NCI-H1694 (cell line): ENCODE measurements at places on chromosomes 2 and 18.

GRCh38 chr2:118322406-118322805 is 234.1 kb downstream of the INSIG2 start:
- DNase-seq = no peak

DNA sequence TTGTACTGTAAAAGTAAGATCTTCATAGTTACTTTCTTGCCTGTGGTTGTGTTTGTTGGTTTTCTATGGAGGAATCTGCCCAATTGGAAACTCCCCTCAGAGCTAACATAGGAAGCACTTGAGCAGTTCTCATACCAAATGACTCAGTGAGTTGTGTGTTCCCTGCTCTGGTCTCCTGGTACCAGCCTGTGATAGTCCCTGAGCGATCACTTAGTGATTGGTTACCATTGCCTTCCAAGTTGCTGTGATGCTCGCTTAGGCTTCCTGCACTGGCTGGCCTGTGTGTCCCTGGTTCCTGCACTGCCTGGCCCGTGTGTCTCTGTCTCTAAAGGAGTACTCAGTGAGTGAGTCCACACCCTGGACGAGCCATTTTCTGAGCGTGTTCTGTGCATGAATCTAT is 133.0 kb downstream of the MAP4K4 start:
- no peak for DNase-seq

DNA sequence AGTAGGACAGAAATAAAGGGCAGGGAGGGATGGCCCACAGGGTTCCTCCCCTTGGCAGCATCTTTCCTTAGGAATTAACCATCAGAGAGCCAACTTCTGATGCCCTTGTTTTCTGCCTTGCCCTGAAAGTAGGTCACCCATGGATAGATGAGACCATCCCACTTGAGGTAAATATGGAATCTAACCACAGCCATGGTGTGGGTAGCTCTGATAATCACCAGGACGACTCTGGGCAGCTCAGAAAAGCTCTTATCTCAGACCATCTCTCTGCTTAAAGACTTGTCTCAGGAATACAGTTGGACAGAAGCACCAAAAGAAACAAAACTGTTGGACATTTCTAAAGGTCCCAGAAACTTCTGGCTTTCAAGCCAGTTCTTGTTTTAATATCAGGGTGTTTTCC is 101.4 kb upstream of the CELF4 start:
- DNase-seq = no peak

DNA sequence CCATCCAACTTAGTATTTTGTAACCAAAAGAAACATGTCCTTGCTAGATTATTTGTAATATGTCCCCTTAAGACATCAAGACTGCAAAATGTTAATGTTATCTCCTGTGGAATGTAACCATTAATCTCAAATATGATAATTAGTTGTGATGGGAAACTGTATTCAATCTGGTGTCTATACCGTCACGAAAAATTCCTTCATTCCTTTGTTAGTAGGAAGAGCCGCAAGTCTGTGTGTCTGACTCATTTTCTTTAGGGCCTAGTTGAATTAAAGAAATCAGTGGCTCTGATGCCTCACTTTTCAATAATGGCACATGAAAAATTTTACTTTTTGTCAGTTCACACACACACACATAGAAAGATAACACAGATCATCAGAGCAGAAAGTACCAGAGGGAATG is 127.1 kb upstream of the CHAC2 start:
- DNase-seq = no peak

- no peak for DNase-seq
Observed at GRCh38 chr2:185145316-185146121, 547.2 kb downstream of the ZNF804A start.

GRCh38 chr2:174282441-174282840 is 34.1 kb upstream of the OLA1 start:
- no peak for DNase-seq

- DNase-seq = no peak
Observed at GRCh38 chr2:25368660-25369059, 26.9 kb upstream of the DNMT3A start.

GRCh38 chr2:162029287-162029901 is 44.6 kb downstream of the DPP4 start:
- DNase-seq = peak; percentile 64
